ENCODE measurements at places on chromosomes 2 and 18.

DNA sequence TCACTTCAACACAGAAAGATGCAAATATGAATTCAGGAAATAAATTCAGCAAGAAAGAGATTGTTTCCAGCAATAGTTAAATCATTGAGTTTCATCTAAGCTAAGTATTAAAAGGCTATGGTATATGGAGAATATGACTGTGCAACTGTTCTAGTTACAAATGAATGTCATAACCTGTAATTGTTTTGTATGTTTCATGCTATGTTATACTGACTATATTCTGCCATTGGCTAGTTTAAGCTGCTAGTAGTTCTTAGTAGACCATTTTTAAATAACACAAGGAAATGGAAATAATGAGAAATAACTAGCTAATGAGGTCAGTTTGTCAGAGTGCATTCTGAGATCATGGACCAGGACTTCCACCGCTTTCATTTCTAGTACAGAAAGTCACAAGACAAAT is 1154.9 kb upstream of the TMEFF2 start:
- DNase-seq, result no peak

- no peak for DNase-seq
Observed at GRCh38 chr2:168703926-168704325, 98.5 kb upstream of the NOSTRIN start.

DNA sequence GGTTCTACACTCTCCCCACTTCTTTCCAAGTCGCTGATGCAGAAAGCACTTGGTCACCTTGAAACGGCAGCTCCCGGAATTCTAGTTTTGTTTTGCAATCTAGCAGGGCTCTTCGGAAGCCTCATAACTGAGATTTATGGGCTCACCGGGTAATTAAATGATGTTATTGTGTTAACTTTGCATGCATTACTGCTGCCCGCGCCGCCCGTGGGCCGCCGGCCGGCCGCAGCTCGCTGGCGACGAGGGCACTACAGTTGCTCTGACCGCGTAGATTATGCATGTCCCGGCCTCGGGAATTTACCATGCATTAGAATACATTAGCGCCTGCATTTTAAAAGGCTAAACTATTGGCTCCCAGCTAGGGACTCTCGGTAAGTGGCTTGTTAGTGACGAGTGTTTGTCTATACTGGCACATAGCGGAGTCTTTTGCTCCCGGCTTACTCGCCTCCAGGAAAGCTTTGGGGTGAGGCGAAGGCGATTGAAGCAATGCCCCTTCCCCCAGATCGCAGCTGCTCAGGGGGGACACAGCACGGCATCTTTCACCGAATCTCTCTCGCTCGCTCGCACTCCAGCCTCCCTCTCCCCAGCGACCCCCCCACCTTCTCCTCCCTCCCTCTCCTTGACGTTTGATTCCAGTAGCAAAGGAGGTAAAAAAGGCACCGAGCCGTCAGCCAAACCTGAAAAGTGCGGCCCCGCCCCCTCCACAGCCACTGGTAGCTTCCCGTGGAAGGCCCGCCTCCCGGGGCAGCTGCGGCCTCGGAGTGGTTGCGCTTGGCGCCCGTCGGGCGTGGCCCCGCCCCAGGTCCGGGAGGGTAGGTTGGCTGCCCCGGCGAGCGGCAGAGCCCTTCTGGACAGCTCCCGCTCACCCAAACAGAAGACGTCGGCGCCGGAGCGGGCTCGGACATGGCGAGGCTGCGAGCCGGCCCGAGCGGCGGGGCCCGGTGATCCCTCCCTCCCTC is at the start of gene ONECUT2:
TSS of gene ONECUT2 (plus strand) at position 839 of the 959 bp plus-strand sequence. CDS start 343 bp downstream, outside the sequence.
- peak; percentile 31 for DNase-seq

GRCh38 chr2:230781130-230781797 is 68.6 kb downstream of the CAB39 start:
- no peak for DNase-seq

GRCh38 chr18:72652990-72653593 is 109.0 kb upstream of the CBLN2 start:
- DNase-seq, result no peak

GRCh38 chr18:79068937-79069716 is at the start of gene ATP9B:
Gene ATP9B (plus strand): TSS chr18:79069394. CDS start chr18:79069411, 17 bp downstream.
- peak; percentile 99 for DNase-seq

- DNase-seq, result no peak
Observed at GRCh38 chr2:99634234-99634633, 144.4 kb upstream of the REV1 start.

GRCh38 chr2:179669196-179669595 is 192.2 kb downstream of the ZNF385B start:
- DNase-seq, result no peak

DNA sequence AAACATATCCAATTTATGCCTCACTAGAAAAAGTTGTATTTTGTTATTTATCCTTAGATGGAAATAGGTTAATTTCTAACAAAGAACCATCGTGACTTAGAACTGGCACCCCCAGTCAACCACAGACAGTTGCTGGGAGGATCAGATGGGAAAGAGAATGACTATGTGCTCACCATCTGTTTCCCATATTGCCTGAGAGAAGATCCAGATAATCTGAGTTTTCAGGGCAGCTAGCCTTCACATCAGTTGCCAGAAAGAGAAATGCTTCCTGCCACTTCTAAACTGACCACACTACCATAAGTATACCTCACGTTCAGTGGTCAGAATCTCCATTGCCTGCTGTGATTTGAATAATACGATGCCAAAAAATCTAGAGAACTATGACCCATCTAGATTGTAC is 28.4 kb upstream of the NEB start:
- DNase-seq, result no peak

DNA sequence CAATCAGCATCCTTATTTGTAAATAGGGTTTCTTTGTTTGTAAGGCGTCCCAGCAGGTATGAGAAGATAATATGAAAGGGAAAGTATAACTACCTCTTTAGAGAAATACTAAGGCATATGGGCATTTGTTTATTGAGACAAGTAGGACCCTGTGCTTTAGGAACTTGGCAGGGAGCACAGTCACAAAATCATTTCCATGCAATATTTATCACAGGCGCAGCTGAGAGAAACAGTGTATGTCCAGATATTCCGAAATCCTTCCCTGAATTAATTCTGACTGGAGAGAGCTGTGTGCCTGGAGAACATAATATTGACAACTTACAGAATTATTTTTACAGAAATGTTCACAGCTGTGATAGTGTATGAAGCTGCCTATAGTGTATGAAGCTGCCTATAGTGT is 416.7 kb downstream of the THSD7B start:
- DNase-seq, result no peak

DNA sequence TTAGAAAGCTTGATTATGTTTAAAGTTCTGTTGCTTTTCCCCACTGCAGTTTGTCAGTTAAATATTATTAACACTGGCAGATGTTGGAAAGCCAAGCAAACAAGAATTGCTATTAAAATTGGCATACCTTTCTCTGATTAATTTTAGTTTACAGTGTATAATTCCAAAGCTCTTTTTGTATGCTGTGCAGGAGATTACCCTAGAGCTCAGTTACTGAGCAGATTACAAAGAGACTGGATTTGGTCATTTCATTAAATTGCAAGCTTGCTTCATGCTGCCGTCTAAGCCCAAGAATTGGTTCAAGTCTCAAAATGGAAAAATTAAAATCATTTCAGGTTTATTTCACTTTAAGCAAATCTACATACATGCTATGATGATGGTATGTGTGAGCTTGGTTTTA is 2.3 kb downstream of the ASAP2 start:
- DNase-seq, result no peak

DNA sequence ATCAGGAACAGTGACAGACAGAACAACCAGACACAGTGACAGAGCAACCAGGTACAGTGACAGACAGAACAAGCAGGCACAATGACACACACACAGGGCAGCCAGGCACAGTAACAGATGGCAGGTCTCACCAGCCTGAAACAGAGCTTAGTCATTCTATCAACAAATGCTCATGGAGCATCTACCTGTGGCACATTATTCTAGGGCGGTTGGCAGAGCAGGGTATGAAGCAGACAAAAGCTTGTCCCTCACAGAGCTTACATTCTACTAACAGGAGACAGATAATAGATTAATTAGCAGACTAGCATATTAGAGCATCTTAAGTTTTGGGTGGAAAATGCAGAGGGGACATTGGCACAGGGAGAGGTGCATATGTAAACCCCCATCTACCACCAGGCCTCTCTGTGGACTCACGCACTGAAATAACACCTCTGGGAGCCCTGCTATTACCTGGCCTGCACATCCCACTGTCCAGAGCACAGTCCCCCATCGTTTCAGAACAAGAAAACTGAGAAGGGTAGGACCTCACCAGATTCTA is 64.1 kb upstream of the RAB6C start:
- DNase-seq, result no peak

GRCh38 chr2:118168615-118169014 is 80.3 kb downstream of the INSIG2 start:
- DNase-seq, result no peak

GRCh38 chr2:120379916-120380893 is 34.3 kb downstream of the INHBB start:
- DNase-seq, result no peak

DNA sequence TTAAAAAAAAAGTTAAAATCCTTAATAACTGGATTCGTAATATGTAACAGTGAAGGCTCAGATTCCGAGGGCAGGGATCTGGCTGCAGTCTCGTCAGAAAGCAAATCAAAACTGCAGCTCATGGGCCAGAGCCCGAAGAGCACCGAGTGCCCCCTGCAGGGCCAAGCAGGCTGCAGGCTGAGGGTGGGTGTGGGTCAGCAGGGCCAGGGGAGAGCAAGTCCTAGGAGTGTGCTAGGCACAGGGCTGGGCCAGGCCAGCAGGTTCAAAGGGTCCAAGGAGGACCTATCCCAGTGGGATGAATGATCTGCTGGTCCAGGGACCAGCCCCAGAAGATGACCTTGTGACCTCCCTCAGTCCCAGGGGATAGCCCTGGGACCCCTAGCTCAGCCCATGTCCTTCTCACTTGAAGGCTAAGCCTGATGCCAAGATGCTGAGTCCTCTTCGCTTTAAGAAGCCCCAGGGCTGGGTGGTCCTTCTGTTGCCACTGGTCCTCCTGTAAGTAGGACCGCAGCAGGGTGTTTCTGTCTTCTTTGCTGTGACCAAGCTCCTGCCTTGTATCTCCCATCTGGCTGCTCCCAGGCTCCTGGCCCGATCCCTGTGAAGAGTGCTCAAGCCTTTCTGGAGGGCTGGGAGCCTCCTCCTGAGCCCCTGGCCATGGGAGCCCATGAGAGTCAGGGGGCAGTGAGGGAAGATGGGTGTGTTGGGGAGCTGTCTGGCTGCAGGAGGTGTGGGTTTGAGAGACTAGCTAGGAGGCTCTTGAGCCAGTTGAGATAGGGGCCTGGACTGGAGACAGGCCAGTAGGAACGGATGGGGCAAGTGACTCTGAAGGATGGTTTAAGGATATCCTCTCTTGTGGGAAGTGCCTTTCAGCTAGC is 150.7 kb downstream of the DYSF start:
- DNase-seq, result no peak

- DNase-seq, result no peak
Observed at GRCh38 chr2:52269696-52270485, 1238.0 kb upstream of the NRXN1 start.

DNA sequence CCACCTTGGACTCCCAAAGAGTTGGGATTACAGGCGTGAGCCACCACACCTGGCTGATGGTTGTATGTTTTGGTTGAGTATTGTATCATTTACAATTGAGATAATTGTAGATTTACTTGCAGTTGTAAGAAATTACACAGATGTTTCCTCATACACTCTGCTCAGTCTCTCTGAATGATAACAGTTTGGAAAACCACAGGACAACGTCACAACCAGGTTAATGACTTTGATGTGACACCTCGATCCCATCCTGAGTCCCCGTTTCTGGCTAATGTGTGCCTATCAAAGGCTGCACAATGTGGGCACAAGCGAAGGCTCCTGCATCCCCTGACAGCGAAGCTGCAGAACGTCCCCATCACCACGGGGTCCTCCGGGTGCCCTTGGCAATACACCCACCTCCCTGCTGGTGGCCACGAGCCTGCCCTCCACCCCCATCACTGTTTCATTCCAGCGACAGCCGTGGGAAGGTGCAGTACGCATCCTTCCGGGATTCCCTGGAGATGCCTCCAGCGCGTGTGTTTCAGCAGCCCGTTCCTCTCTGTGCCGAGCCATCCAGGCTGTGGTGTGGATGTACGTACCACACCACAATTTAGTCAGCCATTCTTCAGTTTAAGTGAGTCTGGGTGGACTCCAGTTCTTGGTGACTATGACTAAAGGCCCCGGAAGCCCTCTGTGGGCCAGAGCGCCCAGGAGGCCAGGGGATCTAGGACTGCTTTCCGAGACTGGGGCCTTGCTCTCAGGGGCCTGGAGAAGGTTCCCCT is 4.3 kb upstream of the PDCD1 start:
- DNase-seq, result no peak

GRCh38 chr2:84995826-84996225 is 24.9 kb downstream of the KCMF1 start:
- DNase-seq, result no peak

DNA sequence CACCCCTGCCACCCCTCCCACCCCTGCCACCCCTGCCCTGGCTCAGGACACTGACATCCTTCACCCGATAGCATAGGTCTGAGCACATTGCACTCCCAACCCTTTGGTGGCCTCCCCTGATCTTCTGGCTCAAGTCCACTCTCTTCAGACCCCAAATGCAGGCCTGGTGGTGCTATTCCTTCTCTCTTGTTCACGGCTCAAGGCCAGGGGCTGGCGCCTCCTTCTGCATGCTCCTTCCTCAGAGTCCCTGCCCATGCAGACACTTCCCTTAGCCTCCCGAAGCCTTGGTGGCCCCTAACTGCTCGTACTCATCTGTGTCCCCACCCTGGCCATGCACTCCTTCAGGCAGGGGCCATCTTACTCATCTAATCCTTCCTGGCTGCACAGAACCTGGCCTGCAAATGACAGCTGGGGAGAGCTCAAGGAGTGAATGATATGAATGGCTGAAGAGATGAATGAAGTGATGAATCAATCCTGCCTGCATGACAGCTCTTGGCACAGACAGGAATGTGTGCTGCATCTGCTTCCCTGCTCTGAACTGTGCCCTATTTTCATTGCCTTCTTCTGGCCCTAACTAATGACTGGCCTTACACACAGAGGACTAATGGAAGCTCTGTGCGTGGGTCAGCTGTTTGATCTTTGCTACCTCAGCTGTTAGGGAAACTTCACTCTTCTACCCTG is 290.8 kb downstream of the DYSF start:
- no peak for DNase-seq

DNA sequence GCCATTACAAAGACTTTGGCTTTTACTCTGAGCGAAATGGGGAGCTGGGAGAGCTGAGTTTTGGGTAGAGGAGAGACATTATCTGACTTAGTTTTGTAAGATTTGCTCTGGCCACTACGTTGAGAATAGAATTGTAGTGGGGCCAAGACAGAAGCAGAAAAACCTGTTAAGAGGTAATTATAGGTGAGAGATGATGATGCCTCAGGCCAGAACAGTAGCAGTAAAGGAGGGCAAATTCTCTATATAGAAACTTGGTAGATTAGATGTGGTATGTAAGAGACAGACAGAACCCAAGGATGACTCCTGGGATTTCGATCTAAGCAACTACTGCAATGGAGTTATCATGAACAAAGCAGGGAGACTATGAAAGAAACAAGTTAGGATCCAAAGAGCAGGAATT is 17.4 kb upstream of the CREB1 start:
- no peak for DNase-seq

- DNase-seq, result no peak
Observed at GRCh38 chr2:231201475-231201814, 3.0 kb downstream of the ARMC9 start.

- DNase-seq, result no peak
Observed at GRCh38 chr2:171813729-171814128, 80.3 kb downstream of the SLC25A12 start.

Measured in stimulated activated CD4-positive, alpha-beta T cell treated with anti-CD3 and anti-CD28 coated beads, TNF-alpha, amount 100 ng/mL, for 4 hours (primary cell).